H54 (cell line): ENCODE measurements at places on chromosomes 7 and 10.

- no peak for DNase-seq
Measured at GRCh38 chr10:119290301-119291048, 83.1 kb downstream of the GRK5 start.

DNA sequence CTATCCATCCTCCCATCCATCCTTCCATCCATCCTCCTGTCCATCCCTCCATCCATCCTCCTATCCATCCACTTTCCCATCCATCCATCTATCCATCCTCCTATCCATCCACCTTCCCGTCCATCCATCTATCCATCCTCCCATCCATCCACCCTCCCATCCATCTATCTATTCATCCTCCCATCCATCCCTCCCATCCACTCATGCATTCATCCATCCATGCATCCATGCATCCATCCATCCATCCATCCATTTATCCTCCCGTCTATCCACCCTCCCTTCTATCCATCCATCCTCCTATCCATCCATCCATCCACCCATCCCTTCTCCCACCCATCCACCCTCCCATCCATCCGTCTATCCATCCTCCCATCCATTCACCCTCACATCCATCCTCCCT is 25.2 kb upstream of the PSMG3 start:
- no peak for DNase-seq

GRCh38 chr10:99513061-99513460 is 19.7 kb upstream of the NKX2-3 start:
- DNase-seq, result no peak

DNA sequence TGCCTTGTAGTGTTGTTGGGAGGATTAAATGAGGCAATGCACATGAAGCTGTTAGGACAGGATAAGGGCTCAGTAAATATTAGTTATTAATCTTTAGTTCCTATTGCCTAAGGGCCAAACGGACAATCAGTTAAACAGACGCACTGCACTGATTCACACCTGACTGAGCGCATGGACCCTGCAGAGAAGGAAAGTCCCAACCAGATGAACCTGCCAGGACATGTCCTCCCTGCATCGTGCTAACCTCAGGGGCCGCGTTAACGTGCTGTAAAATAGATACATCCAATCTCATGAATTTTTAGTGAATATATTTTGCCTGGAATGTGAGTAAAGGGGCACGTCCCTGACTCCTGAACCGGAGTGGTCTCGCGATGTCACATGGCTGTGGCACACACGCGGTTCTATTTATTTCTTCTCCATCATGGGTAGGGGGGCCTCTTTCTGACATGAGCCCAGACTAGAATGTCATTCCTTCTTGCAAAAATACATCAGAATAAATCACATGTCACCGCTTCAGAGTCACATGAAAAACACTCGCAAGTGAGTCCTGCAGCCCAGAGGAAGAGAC is 12.3 kb downstream of the ADARB2 start:
- no peak for DNase-seq

GRCh38 chr10:75617485-75618155 is 186.2 kb downstream of the LRMDA start:
- no peak for DNase-seq

- no peak for DNase-seq
Measured at GRCh38 chr7:88347090-88347489, 40.4 kb upstream of the STEAP4 start.

DNA sequence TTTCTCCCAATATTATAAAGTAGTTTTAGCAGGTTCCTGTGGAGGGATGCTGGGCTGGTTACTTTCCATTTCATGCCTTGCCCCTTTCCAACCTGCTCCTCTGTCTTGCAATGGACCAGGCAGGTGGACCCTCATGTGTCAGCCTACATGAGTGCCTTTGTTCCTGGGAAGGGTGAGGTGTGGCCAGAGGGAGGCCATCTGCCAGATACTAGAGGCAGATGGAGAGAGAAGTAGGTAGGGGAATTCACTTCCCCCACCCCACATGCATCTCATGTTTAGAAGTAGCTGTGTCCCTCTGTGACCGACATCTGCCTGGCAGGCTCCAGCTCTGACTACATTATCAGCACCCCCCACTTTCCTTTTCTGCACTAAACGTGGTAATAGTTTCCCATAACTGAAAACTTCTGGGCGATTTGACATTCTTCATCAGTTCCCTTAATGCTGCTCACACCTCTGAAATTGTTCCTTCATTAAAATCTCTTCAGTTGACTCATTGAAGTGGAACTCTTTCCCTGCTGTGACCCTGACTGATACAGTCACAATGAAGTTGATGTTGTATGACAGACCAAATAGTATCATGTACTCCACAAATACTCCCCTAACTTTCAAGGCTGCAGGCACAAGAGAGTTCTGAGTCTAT is 396.3 kb upstream of the FZD8 start:
- no peak for DNase-seq
